Posterior cingulate gyrus (tissue), 11 donors: ENCODE measurements at places on chromosomes 5 and 9.

- DNase-seq = no peak
These were observed 22.7 kb upstream of the RXRA start for GRCh38 chr9:134303601-134304000.

GRCh38 chr9:113381909-113382411 is 5.2 kb upstream of the HDHD3 start:
- no peak for DNase-seq

GRCh38 chr5:134145041-134145757 is 30.7 kb downstream of the TCF7 start:
- DNase-seq = no peak

DNA sequence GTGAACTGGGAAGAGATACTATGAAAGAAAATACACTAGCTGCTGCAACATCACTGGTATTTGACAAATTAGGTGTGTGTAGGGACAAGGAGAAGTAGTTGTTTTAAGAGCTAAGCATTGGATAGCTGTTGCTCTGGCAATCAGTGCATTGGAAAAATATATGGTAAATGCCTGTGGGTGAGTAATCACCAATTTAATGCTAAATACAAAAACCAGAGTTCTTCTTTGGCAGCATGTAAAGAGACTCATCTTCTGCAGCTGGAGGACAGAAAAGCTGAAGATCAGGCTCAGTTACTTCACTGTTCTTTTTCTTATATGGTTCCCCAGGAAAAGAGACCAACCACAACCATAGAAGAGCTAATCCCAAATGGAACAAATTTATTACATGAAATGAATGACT is 201.8 kb upstream of the MPDZ start:
- no peak for DNase-seq

GRCh38 chr9:76266649-76267283 is 127.5 kb downstream of the RFK start:
- DNase-seq = no peak

GRCh38 chr5:155017610-155018009 is 4.1 kb downstream of the KIF4B start:
- DNase-seq = no peak

DNA sequence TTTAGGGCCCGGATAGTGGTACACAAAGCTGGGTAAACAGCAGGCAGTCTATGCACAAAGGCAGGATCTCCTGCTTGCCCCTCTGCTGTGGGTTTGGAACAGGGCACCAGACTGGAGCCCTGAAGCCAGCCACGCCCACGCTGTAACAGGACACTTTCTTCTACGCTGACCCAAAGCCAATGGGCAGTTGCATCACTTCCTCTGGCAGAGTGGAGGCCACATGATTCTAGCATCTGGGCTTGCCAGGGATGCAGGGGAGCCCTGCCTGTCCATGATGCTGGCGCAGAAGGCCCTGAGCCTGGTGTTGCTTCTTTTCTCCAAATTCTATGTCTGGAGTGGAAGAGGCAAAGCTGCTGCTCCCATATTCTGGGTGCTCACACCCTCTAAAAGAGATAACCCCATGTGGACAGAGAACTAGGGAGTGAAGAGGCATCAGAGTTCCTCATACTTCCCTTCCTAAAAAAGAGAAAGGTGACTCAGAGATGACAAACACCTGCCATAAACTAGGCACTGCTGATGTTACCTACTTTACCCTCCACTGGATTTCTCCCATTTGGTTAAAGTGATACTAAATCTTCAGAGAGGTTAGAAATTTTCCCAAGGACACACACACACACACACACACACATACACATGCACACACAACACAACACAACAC is 260.3 kb upstream of the KLF4 start:
- peak; percentile 80 for DNase-seq

- no peak for DNase-seq
These were observed 143.4 kb downstream of the MYO10 start for GRCh38 chr5:16792598-16793275.

GRCh38 chr5:164277720-164278119 is 772.3 kb downstream of the MAT2B start:
- no peak for DNase-seq

DNA sequence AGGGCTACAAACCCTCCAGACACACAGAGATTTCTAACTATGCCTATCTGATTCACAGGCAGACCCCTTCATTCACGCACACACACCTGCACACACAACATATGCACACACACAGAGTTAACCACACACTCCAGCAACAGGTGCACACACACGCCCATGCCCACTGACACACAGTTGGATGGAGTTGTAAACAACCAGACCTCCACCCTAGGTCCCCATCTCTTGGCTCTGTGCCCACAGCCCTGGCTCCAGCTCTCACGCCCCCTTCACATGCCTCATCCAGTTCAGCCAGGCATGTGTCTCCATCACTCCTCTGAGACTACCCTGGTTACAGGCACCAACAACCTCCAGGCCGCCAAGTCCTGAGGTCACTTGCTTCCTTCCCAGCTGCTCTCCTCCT is 61.1 kb downstream of the PSD2 start:
- no peak for DNase-seq

DNA sequence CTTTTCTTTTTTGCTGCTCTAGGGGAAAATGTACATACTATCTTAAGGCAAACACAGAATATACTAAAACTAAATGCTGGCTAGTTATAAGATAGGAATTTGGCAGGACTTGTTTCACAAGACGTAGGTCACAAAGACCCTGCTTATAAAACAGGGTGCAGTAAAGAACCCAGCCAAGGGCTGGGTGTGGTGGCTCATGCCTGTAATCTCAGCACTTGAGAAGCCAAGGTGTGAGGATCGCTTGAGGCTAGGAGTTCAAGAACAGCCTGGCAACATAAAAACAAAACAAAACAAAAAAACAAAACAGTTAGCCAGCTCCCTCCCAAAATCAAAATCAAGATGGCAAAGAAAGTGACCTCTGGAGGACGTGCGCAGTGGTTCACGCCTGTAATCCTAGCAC is 49.5 kb upstream of the DENND4C start:
- no peak for DNase-seq

GRCh38 chr5:151719228-151720000 is 32.7 kb upstream of the SPARC start:
- no peak for DNase-seq

GRCh38 chr9:77893706-77894105 is 137.9 kb downstream of the GNAQ start:
- no peak for DNase-seq

DNA sequence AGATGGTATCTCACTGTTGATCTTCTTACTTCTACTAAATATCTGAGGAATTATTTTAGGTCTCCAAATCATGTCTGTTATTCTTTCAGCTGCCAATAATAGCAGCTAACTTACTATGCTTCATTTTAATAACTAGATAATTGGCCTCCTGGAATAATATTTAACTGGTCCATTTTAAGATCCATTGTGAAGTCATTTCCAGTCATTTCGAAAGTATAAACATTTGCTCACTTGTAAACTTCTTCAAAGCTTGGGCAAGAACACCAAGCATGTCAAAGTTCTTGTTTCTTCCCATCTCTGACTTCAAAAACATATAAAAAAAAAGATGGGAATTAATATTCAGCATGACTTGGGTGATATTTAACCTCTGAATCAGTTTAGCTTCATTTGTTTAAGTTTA is 61.4 kb upstream of the MRPS30 start:
- DNase-seq = no peak

DNA sequence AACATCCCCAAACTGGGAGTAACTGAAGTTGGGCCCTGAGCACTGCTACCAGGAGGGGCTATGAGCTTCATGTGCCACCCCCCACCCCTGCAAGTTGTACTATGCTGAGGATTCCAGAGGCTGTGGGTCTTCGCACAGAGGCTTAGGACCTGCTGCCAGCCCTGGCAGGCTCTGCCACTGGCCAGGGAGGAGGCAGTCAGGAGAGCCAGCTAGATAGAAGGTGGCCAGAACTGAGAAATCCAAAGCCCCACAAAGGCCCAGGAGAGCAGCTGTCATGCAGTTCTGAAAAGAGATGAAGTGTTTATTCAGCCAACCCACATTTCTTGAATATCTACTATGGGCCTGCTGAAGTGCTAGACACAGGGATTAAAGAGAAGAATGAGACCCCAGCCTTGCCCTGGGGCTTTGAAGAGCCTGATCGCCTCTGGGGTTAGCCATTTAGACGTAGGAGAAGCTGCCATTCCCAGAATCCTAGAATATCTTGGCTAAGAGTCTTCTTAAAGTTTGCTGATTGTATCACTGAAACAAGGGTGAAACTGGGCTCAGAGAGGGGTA is 1.4 kb downstream of the ALAD start:
- DNase-seq = no peak

GRCh38 chr5:149614034-149614907 is 33.0 kb downstream of the ARHGEF37 start:
- no peak for DNase-seq

- DNase-seq = no peak
These were observed 5.1 kb upstream of the CKS2 start for GRCh38 chr9:89305868-89306267.

- DNase-seq = peak; percentile 59
These were observed 44.0 kb downstream of the DUSP1 start for GRCh38 chr5:172726966-172727365.

GRCh38 chr5:6553972-6554371 is 78.9 kb downstream of the NSUN2 start:
- DNase-seq = no peak

GRCh38 chr5:6220346-6221088 is 157.8 kb downstream of the MED10 start:
- DNase-seq = no peak

- no peak for DNase-seq
These were observed 781 bp downstream of the NRG2 start for GRCh38 chr5:140042393-140042642.

GRCh38 chr5:84249918-84250630 is 134.6 kb downstream of the EDIL3 start:
- DNase-seq = no peak

DNA sequence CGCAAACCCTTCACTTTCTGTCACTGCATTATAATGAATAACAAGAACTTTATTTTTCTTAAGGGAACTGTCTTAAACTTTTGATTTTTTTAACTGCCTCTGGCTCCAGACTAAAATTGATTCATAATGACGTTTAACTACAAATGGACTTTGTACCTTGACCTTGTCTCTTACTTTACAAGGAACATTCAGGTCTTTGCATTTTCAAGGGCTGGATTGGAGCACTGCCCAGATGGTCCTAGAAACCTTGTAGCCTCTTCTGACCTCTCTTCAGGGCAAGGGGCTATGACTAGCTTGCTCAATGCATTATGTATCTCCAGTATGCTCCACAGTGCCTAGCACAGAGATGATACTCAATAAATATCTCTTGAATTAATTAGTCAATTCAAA is 612.6 kb upstream of the CLINT1 start:
- DNase-seq = no peak

GRCh38 chr9:130854092-130854491 is 19.0 kb downstream of the ABL1 start:
- DNase-seq = no peak

DNA sequence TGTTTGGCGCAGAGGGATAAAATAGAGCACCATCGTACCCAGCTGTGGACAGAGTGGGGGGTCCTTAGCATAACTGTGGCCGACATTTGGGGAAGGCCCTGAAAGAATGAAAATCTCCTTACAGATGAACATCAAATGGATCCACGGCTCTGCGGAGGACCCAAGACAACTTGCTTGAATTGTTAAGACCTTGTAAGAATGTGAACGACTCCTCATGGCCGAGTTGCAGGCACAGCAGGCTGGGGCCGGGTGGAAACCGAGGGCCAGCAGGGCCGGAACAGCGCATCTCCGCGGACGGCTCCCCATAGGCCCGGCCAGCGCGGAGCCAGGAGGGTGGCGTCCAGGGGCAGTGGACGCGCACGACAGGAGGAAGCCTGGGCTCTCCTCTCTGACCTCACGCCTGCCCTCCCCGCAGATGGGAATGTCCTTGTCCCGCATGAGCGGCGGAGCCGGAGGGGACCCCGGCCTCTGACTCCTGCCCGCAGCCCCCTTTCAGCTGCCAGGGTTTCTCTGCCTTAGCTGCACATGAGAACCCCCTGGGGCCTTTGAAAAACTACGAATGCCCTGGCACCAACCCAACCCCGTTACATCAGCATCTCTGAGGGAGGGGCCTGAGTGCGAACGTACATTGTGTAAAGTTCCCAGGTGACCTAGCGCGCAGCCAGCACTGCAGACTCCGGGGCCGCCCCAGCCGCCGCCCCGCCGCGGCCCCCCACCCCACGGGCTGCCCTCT is 36.2 kb upstream of the PTCH1 start:
- no peak for DNase-seq

DNA sequence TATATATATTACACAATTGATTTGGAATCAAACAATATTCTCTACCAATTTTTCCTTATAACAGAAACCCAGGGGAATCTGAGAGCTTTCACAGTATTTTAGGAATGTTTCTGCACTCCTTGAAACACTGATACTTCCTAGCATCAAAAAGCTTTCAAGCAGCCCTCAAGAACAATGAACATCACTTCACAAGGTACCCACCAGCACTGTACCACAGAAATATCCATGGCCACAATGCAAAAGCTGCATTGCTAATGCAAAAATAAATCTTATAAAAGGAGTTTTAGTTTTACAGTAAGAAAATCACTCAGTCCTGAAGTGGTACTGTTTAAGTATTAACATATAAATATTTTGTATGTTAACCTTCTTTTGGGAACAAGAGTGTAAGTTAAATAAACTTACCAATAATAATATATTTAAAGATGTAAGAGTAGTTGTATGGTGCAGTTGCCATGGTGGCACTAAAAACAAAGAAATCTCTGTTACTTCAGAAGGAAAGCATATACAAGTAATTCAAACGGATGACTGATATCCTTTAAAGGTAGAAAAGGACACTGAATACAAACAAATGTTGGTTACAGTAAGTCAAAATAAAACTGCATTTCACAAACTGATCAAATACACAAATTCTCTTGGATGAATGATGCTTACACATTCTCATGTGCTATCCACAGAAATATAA is 8.6 kb downstream of the RAB14 start:
- no peak for DNase-seq

GRCh38 chr5:15183520-15183919 is 311.9 kb upstream of the ANKH start:
- DNase-seq = no peak

DNA sequence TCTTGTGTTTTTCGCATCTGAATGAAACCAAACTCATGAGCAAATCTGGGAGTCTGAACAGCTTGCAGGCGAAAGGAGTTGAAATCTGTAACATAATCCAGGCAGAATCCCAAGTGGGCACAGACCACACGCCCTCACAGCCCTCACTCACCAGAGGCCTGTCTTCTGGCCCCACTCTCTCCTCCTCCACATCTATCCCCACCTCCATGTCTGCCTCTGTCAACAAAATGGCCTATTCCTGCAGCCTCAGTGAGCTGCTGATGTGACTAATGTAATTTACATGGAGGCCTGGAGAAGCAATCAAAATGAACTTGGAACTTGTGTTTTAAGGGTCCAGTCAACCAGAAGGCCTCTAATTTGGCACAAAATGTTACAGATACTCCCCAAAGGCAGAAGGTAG is 136.6 kb downstream of the GNA14 start:
- DNase-seq = no peak
